ENCODE measurements at places on chromosomes 1 and 21.

DNA sequence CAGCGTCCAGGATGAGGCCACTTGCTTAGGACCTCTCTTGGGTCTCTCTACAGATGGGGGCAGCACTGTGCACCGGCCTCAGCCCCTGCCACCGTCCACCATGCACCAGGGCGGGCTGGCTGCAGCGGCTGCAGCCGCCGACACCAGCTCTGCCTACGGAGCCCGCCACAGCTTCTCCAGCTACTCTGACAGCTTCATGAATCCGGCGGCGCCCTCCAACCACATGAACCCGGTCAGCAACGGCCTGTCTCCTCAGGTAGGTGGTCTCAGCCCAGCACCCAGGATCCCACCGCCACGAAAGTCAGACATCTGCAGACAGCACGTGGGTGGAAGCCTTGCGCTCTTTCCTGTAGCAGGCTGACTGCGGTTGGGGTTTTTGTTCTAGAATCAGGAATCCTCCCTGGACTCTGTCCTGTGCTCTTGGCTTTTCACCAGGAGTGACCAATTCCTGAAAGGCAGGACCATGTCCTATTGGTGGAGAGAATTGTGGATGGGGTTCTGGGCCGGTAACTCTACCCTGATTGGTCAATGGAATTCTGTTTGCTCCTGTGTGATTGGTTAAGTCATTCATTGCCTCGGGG, 72.5 kb downstream of the PAX7 start:
- no peak for DNase-seq

- peak; percentile 98 for DNase-seq
Observed at GRCh38 chr1:94755675-94756074, 64.5 kb upstream of the SLC44A3 start.

DNA sequence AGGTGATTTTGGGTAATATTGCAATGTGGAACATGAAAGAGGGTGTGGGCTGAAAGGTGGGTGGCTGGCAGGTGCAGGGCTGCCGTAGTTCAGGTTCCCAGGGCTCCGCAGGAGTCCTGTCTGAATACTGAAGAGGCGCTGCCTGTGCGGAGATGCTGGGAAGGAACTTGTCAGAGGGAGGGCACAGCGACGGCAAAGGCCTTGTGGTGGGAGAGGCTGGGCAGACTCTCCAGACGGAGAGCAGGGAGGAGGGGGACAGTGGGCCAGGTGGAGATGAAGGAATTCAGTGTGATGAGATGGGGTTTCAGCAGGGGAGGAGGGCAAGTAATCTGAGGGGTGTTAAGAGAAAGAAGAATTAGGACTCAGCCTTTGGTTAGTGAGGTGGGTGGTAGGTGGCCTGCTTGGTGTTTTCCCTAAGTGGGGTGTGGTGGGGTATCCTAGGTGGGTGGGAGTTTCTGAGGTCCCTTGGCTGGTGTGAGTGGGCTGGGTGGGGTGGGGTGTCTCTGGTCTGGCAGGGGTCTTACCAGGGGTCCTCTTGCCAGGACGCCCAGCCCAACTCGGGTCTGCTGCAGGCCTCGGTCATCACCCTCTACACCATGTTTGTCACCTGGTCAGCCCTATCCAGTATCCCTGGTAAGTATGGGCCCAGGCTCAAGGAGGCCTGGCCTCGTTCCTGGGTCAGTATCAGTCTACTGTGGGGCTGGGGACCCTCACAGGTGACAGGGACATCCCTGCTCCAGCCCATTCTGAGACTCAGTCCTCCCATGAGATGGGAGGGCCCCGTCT, 15.6 kb downstream of the SERINC2 start:
- DNase-seq: no peak

DNA sequence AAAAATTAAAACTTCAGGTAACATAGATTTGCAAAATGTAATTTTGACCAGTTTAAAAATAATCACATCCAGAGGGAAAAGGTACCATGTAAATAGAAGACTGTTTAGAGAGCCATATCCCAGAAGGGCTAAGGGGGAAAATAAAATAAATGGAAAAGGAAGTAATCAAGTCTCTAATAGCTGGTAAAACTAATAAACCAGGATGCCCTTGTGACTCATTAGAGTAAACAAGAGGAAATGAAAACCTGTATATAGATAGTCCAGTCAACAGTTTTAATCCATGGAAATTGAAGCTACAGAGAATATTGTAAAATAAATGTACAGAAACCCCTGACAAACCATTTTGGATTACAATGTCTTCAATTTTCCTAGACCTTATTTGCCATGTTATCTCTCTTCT, 698.0 kb upstream of the RGS18 start:
- DNase-seq: no peak

GRCh38 chr1:92277105-92277723, 21.6 kb downstream of the GLMN start:
- peak; percentile 47 for DNase-seq

DNA sequence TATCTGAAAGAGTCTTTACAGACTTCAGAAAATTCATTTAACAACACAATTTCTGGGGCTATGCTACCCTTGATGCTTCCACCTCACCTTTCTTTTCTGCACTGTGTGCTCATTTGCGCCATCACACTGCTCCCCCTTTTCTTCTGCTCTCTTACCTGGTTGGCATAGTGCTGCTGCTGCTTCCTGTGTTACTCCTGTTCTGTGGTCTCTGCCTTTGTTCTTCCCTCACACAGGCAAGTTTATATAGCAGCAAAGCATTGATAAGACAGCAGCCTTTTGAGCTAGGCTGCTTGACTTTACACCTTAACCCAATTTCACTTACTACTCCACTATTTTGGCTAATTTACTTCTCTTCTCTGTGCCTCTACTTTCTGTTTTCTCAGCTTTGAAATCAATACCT, 18.3 kb downstream of the SGIP1 start:
- DNase-seq: no peak

GRCh38 chr1:15053153-15053552, 100.4 kb upstream of the TMEM51 start:
- no peak for DNase-seq

DNA sequence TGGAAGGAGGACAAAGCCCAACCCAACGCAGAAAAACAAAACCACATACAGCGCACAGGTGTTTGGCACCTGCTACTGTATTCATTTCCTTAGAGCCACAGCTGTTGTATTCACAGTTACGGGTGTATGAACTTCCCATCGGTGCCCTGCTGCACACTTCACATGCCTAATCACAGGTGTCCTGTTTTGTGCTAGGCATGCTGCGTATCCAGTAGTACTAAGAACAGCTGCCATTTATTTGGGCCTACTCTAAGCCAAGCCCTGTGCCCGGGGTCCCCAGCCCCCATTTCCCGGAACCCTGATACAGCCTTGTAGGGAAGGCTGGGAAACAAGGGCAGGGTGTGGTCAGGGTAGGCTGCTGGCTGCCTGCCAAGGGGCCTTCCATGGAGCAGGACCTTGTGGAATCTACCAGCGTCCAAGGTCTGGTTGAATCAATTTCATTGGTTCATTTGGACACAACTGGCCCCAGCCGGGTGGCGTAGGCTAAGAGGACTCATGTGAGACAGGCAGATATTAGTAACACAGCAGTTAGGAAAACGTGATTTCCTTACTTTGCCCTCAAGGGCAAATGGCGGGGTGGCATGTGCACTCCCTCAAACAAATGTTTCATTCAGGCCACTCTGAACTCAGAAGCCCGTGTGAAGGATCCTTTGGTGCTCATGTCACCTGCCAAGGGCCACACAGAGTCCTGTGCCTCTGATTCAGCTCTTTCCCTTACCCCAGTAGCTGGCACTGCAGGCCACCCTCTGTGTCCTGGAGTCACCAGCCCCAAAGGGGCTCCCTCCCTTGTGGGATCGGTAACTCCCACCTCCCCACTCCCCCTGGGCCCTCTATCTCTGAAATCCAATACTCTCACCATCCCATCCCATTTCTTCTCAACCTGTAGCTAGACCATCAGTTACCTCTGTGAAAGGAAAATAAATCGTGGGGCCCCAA, 986 bp upstream of the RNF186 start:
- no peak for DNase-seq

DNA sequence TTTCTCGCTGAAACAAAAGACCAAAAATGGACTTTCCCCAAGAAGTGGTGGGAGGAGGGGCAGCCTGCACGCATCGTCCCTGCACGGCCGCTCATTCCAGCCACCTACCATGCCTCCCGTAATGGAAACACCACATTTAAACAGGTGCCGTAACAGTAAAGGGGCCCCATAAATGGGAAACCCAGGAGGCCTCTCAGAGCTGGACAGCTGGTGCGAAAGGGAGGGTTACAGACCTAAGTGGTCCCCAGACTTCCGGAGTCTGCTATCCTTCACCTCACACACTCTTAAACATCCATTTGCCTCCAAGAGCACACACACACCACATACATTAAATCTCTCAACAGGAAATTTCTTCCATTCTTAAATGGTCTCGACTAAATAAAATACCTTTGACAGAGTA, 120.7 kb upstream of the SOD1 start:
- no peak for DNase-seq

- DNase-seq: no peak
Observed at GRCh38 chr21:41762753-41763152, 4.1 kb downstream of the RIPK4 start.

GRCh38 chr1:159803956-159804689, 2.0 kb downstream of the FCRL6 start:
- DNase-seq: no peak

- no peak for DNase-seq
Observed at GRCh38 chr1:198876371-198876871, 237.6 kb downstream of the PTPRC start.

Data from fibroblast of skin of left biceps (primary cell).